ENCODE measurements at places on chromosomes 6 and 20.

DNA sequence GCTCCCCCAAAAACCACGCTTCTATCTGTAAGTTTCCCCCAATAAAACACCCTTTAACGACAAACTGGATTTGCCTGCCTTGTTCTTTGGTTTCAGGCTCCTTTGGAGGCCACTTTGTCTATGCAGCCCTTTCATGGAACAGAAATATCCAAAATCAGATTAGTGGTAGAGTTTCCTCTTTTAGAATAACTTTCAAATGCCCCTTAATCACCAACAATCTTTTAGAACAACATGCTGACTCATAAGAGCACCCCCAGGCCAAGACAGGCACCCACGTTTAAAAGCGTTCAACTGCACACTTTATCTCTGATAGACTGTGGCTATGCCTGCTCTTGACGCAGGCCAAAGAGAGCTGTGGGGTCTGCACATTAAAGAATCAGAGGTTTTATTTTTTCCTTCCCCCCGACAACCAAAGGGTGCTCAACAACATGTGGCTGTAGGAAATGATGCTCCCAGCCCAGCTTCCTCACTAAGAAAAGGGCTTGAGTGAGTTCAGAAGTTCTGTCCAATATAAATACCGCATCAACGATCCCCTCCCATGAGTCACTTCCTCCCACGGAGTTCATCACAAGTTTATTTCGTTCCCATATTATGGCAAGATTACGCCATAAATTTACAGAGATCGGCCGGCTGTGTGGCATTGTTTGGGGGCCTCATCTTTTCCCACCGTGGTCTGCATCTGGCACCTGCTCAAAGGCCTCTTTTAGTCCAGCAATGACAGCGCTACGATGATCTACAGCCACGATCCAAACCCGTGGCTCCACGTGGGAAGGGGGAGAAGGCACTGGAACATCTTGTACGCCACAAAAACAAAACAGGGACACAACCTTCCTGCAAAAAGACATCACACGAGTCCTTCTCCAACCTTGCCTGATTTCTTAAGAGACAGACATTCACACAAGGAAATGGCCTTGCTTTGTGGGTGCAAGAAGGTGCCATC is 88.8 kb upstream of the NFATC2 start:
- no peaks in the 10 kb centered on the region for H3K27me3 ChIP-seq
- H3K4me1 ChIP-seq, result peaks cover 21% of the 10 kb centered on the region
- H3K4me3 ChIP-seq, result peak overlapping the region; percentile 8
- H3K36me3 ChIP-seq, result no peaks in the 10 kb centered on the region
- H3K27ac ChIP-seq, result peak overlapping the region; percentile 90

GRCh38 chr20:3461211-3461771 is 9.5 kb upstream of the ATRN start:
- H3K27ac ChIP-seq, result no peak overlapping the region
- DNase-seq, result no peak
- no peaks in the 10 kb centered on the region for H3K36me3 ChIP-seq

DNA sequence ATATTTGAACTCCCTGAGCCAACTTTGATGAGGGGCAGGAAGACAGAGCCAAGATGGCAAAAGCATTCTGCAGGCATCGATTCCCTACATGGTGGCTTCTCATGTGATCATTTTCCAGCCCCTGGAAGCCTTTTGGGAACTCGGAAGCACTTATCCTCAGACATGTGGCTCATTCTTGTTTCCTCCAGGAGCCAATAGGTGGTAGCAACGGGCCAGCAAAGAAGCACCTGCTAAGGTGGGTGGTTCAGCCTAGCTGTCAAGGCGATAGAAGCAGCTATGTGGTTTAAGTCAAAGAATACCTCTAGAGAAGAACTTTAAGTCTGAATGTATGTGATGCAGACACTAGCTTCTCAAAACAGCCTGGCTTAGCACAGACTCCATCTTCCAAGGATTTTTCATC is 64.9 kb upstream of the PAX1 start:
- H3K27ac ChIP-seq, result no peak overlapping the region
- no peaks in the 10 kb centered on the region for H3K36me3 ChIP-seq
- H3K4me1 ChIP-seq, result no peaks in the 10 kb centered on the region
- H3K27me3 ChIP-seq, result no peaks in the 10 kb centered on the region
- DNase-seq, result no peak

GRCh38 chr6:19413323-19413722 is 423.8 kb upstream of the ID4 start:
- no peaks in the 10 kb centered on the region for H3K36me3 ChIP-seq
- H3K4me1 ChIP-seq, result no peaks in the 10 kb centered on the region
- H3K27me3 ChIP-seq, result no peaks in the 10 kb centered on the region
- H3K4me3 ChIP-seq, result no peak overlapping the region
- peak overlapping the region; percentile 38 for H3K27ac ChIP-seq

- H3K36me3 ChIP-seq, result no peaks in the 10 kb centered on the region
- no peaks in the 10 kb centered on the region for H3K27me3 ChIP-seq
- no peak overlapping the region for H3K27ac ChIP-seq
Measured at GRCh38 chr20:22307409-22307808, 277.0 kb downstream of the FOXA2 start.

GRCh38 chr6:42269553-42269952 is 51.9 kb upstream of the MRPS10 start:
- H3K27me3 ChIP-seq, result no peaks in the 10 kb centered on the region
- no peak for DNase-seq
- peaks cover 6% of the 10 kb centered on the region for H3K36me3 ChIP-seq
- H3K4me1 ChIP-seq, result no peaks in the 10 kb centered on the region
- no peak overlapping the region for H3K27ac ChIP-seq

DNA sequence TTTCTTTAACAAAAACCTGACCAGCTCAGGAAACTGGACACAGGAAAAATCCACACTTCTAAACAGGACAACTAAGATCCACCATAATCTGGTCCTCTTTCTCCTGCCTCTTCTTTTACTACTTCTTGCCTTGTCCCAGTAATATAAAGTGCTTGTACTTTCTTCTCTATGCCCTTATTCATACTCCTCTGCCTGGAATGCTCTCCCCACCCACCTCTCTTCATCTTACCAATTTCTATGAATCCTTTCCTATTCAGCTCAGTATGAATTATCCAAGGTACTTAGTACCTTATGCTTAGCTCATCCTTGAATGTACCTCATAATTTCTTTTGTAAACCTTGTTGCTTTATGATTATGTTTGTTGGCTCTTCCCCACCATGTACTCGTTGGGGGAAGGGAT is 159.4 kb downstream of the CDK19 start:
- H3K4me1 ChIP-seq, result no peaks in the 10 kb centered on the region
- no peak overlapping the region for H3K27ac ChIP-seq
- no peak for DNase-seq
- no peaks in the 10 kb centered on the region for H3K27me3 ChIP-seq
- no peak overlapping the region for H3K4me3 ChIP-seq

DNA sequence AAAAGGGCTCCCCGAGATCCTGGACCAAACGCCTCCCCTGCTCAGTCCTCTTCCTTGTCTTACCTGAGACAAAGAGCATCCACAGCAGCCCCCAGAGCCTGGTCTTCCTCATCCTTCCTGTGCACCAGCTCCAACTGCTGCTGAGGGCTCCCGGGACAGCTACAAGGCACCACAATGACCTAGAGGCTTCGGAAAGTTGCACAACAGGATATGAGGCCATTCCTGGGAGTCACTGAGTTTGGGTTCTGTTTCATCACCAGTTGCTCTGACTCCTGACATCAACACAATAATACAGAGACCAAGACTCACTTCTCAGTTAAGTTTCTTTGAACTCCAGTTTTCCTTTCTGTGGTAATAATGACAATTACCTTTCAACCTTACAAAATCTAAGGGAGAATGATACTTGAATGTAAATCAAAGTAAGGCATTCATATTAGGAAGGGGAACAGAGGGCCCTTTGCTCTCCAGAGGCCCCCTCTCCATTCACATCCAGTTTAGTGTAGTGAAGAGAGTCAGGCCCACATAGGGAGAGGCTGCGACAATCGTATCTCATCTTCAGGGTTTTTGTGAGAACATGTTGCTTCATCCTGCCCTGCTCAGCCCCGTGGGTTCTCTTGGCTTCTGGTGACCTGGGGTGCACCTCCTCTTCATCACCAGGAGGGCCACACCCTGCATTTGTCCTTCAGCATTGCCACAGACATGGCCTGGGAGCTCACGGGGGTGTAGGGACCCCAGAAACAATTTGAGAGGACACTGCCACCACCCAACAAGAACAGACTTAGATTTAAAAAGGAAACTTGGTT is at the start of gene TREM1:
TSS of gene TREM1 (minus strand) at position 139 of the 803 bp plus-strand sequence. CDS start at position 112, 27 bp downstream.
- no peak within 1 kb of the TSS for H3K4me3 ChIP-seq
- no peaks in the 10 kb centered on the region for H3K4me1 ChIP-seq
- peak within 1 kb of the TSS; percentile 43 for H3K27ac ChIP-seq
- peak; percentile 36 for DNase-seq
- no peaks in the 10 kb centered on the region for H3K27me3 ChIP-seq
- no peaks in the 10 kb centered on the region for H3K36me3 ChIP-seq

DNA sequence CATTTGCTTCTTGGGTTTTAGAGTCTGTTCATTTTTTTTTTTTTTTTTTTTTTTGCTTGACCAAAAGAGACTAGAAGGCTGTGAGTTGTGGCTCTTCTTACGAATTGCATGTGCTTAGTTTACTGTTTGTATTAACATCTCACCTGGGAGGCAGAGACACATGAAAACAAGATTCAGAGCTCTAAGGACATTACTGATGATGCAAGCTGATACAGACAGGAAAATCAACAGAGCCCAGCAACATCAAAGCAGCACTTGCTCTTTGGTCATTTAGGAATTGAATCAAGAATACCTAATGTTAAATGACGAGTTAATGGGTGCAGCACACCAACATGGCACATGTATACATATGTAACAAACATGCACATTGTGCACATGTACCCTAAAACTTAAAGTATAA is 55.7 kb upstream of the HS3ST5 start:
- no peak overlapping the region for H3K4me3 ChIP-seq
- no peak for DNase-seq
- H3K27me3 ChIP-seq, result no peaks in the 10 kb centered on the region
- H3K27ac ChIP-seq, result no peak overlapping the region

GRCh38 chr6:63180367-63180766 is 30.9 kb upstream of the FKBP1C start:
- no peaks in the 10 kb centered on the region for H3K4me1 ChIP-seq
- H3K27me3 ChIP-seq, result no peaks in the 10 kb centered on the region
- no peaks in the 10 kb centered on the region for H3K36me3 ChIP-seq
- no peak overlapping the region for H3K4me3 ChIP-seq
- H3K27ac ChIP-seq, result no peak overlapping the region

- H3K36me3 ChIP-seq, result no peaks in the 10 kb centered on the region
- H3K4me3 ChIP-seq, result no peak overlapping the region
- H3K27ac ChIP-seq, result no peak overlapping the region
- DNase-seq, result no peak
Measured at GRCh38 chr6:144416773-144417172, 131.6 kb downstream of the UTRN start.

- no peak overlapping the region for H3K27ac ChIP-seq
- H3K27me3 ChIP-seq, result no peaks in the 10 kb centered on the region
- DNase-seq, result no peak
- H3K4me3 ChIP-seq, result no peak overlapping the region
Measured at GRCh38 chr20:2859330-2860121, 13.8 kb upstream of the PTPRA start.

DNA sequence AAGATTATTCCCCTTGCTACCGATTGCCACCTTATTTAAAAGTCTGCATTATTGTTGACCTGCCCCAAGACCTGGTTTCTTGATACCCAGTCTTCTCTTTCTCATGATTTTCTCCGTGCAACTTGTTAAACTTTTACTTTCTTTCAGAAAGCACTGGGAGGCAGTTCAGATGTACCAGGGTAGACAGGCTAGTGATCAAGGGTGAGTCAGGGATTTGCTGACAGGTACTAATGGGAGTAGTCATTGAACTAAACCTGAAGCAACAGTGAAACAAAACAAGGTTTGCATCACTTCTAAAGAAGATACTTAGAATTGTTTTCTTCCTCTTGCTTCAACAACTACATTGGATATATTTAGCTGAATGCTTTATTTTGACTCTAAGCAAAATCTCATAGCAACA is 124.4 kb downstream of the KCNQ5 start:
- H3K27ac ChIP-seq, result no peak overlapping the region
- H3K4me1 ChIP-seq, result peaks cover 5% of the 10 kb centered on the region
- no peak for DNase-seq
- H3K4me3 ChIP-seq, result no peak overlapping the region
- H3K27me3 ChIP-seq, result no peaks in the 10 kb centered on the region

- H3K36me3 ChIP-seq, result no peaks in the 10 kb centered on the region
- H3K27ac ChIP-seq, result no peak overlapping the region
- H3K4me3 ChIP-seq, result no peak overlapping the region
- H3K27me3 ChIP-seq, result no peaks in the 10 kb centered on the region
- peaks cover 17% of the 10 kb centered on the region for H3K4me1 ChIP-seq
Measured at GRCh38 chr20:47127999-47128398, 228.5 kb downstream of the ZMYND8 start.

DNA sequence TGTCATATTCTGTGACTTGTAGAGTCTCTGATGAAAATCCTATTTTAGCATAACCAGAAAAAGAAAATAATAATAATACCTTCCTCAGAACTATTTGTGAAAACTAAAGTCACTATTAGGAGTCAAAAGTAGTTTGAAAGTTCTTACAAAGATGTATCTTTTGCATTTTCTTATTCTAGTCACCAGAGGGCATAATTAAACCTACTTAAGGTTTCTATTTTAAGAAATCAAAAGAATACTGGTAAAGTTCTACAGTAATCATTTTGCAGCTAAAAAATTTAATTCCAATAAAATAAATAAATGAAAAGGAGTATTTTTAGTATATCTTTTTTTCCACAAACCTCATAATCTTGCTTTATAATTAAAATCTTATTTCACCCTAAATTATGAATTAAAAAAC is 28.0 kb upstream of the MCM9 start:
- H3K4me3 ChIP-seq, result no peak overlapping the region
- no peaks in the 10 kb centered on the region for H3K4me1 ChIP-seq
- no peaks in the 10 kb centered on the region for H3K27me3 ChIP-seq
- H3K27ac ChIP-seq, result no peak overlapping the region
- DNase-seq, result no peak

DNA sequence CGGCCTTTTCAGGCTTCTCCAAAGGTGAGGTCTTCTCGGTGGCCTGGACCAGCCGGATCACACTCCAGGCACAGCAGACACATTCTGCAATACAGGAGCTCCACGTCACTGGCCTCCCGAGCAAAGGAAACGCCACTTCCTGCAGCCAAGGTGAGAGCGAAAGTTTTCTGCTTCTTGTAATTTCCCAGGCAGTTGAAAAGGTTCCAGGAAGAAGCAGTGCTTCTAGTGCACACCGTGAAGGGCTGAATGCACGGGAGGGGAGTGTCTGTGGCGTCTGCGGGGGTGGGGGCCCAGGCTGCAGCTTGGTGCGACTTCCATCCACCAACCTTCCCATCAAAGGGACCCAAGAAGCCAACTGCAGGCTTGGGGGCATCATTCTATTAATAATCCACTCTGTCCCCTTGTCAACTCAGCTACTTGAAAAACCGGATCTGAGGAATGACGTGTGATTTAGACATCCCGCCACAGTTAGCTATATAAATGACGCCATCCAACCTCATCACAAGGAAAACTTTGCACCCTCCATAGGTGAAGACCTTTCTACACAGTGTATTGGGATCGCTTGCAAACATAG is 61.1 kb downstream of the NFATC2 start:
- H3K4me1 ChIP-seq, result no peaks in the 10 kb centered on the region
- H3K27me3 ChIP-seq, result no peaks in the 10 kb centered on the region
